ENCODE measurements at places on chromosomes 2 and 18.

DNA sequence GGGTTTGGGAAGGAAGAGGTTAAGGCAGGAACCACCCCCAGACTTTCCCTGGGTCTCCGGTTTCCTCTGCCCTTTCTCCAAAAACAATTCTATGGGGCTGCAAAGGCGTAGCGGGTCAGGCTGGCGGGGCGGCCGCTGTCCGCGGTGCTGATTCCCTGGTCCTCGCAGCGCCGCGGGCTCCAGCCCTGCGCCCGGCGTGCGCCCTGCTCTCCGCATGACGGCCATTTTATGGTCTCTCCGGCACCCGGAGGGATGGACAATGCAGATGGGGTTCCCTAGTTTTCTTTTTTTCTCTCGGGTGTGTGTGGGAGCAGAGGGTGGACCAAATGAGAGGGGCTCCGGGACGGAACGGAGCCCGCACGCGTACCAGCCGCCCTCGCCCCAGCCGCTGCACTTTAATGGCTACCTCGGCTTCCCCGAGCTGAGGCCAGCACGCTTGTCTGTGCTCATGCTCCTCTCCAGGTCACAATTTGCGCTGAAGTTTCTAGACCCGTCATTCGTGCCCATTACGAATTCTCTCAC lies 1.6 kb downstream of the ST8SIA3 start:
- DNase-seq: peak; percentile 19

GRCh38 chr2:70937866-70938585 lies 2.3 kb downstream of the ATP6V1B1 start:
- DNase-seq: no peak

GRCh38 chr18:51234117-51235008 lies 36.9 kb upstream of the MEX3C start:
- DNase-seq: peak; percentile 21

DNA sequence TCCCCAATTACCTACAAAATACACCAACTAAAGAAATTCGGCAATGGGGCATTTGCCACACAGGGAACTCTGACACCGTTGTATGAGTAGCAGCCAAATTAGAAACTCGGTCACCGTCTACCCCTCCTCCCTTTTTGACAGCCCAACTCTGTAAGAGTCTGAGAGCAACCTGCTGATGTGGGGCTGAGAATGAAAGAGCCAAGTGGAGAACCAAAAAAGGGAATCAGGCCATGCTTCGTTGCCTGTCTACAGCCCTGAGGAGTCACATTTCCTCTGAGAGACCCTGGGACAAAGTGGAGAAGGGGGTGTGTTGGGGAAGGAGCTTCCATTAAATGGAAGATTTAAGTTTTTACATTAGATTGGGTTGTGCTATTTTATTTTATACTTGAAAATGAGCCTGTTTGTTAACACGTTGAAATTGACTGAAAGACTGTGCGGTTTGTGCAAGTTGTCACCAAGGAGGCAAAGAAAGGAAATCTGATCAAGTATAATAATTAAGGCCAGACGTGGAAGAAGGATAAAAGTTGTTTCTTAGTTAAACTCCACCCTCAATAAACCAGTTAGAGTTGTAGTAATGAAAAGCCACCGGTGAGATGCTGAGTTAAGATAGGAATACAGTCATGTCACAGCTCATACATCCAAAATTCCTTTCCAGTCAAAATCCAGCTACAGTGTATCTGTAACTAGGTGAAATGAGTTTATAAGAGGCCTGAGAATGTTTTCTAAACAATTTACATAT lies 131.7 kb upstream of the CREB1 start:
- DNase-seq: no peak

GRCh38 chr2:66897691-66898150 lies 462.8 kb downstream of the MEIS1 start:
- no peak for DNase-seq

DNA sequence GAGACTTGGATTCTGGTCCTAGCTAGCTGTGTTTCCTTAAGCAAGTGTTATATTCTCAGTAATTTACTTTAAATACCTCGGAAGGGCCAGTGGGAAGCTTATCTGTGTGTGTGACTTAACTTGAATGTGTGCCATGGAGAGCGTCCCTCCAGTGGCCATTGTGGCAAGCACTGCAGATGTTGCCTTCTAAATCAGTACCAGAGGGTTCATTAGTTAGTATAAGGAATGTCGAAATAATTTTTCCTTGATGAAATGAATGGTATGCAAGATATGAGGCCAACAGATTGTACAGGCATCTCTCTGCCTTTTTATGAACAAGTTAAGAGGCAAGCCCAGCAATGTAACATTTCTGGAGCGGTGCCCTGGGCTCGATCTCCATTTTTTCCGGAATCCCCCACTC lies 52.0 kb downstream of the FBXO36 start:
- DNase-seq: no peak

- no peak for DNase-seq
Observed at GRCh38 chr2:234249034-234249735, 198.7 kb downstream of the SPP2 start.

- no peak for DNase-seq
Observed at GRCh38 chr2:66498289-66498975, 63.5 kb downstream of the MEIS1 start.

GRCh38 chr2:99488539-99489062 lies 1.2 kb downstream of the REV1 start:
- peak; percentile 31 for DNase-seq

- no peak for DNase-seq
Observed at GRCh38 chr18:55214534-55214933, 255.3 kb upstream of the CCDC68 start.

- no peak for DNase-seq
Observed at GRCh38 chr2:155872396-155872795, 460.1 kb downstream of the NR4A2 start.

DNA sequence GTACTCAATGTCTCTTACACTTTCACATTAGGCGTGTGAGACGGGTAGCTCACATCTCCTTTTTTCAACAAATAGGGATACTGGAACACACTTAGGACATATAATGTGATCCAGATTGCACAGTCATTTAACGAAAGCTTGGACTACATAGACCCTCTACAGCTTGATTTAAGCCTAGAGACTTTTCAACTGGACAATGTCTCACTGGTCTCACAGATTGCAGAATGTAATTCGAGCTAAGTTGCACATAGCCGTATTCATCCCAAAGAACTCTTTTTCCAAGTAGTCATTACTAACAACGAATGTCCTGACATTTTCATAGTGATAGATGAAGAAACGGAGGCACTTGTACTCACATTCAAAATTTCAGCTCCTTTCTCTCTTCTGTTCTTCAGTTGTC lies 612.1 kb downstream of the ZEB2 start:
- no peak for DNase-seq

DNA sequence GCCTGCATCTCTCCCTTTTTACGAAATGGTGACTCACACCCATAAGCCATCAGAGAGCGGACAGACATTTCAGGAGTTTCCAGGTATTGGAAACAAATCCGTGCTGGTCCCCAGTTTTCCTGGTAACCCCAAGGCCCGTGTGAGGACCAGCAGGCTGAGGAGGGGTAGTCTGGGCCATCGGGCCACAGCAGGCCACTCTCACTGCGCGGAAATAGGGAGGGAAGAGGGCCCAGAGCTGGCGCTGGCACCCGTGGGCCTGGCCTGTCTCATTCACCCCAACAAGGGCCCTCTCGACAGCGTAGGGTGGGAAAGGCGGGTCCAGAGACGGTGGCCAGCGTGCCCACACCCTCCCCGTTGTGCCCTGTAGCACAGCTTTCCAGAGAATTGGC lies 13.7 kb upstream of the FAHD2A start:
- no peak for DNase-seq

DNA sequence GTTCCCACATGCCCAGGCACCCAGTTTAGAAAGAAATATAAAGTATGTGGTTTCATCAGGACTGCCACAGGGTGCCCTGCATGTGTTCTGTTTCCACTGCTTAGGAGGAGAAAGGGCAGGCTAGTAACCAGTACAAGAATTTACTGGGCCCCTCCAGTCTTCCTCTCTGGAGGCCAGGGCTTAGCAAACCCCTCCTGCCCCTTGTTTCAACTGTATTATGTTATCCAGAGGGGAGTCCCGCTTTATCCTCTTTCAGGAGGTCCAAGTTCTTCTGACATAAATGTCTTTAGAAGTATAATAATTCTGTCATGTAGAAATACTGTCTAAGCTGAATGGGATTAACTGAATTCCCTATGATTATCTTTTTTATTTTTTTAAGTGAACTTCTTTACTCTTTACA lies 132.1 kb downstream of the WDSUB1 start:
- no peak for DNase-seq

GRCh38 chr18:69326094-69326493 lies 74.6 kb upstream of the DOK6 start:
- DNase-seq: no peak

- DNase-seq: no peak
Observed at GRCh38 chr2:135890835-135891234, 14.6 kb upstream of the MCM6 start.

DNA sequence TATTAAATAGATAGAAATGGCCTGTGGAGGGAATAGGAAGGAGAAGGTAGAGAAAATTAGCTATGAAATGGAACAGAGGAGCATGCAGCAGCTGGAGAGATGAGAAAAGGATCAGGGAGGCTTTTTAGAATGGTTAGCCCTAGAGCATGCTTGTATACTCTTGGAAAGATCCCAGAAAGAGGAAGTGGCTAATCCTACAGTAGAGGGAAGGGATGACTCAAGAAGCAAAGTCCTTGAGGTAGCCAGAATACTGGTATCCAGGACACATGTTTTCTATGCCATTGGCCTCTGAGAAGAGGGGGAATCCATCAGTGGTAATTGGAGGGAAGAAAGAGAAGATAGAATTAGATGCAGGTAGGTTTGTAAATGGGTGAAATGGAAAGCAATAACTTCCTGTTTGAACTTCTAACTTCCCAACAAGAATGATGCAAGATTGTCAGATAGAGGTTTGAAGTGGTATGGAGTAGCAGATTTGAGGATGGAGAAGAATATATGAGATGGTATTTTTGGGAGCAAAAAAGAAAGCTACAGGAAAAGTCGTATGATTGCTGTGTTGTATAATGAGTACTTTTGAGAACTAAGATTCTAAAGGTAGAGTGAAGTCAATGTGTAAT lies 17.1 kb upstream of the OSBPL6 start:
- no peak for DNase-seq

DNA sequence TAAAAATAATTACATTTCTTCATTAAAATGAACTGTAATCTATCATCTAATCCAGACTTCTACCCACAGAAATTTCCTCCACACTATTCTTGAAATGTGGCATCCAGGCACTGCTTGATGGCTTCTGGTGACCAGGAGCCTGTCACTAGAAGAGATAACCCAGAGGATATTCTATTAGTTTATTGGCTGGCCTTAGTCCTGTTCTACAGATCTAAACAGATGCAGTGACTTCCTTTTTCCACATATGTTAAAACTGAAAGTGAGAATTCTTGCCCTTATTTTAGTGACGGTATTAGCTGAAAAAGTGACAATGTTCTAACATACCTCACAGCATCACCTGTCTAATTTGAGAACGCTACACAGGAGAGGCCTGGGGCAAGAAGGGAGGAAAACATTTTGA lies 775.4 kb downstream of the TSN start:
- DNase-seq: no peak

- no peak for DNase-seq
Observed at GRCh38 chr2:238120463-238121298, 17.8 kb upstream of the KLHL30 start.

GRCh38 chr2:133452583-133452982 lies 115.7 kb downstream of the NCKAP5 start:
- no peak for DNase-seq

- no peak for DNase-seq
Observed at GRCh38 chr18:23032030-23032582, 99.0 kb downstream of the RBBP8 start.

DNA sequence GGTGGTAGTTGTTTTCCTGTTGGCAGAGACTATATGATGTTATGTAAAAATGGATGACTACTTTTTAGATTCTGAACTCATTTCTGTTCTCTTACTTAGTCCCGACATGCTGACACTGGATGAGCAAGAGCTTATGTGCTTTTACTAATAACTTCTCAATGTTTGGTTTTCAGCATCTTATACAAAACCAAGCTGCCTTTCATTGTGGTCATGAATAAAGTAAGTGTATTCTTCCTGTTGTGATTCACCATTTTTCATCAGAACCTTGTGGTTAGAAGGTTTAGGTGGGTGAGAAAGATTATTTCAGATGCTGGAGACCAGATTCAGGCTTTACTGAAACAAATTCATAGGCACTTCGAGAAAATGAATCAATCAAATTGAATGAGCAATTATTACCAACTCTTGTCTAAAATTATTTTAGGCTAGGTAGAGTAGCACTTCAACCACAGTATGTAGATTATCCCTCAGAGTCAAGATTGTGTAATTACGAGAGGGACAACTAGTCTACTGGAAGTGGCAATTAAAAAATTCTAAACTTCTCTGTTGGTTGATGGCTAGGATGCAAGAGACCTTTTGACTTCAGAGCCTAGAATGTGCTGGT lies 9.3 kb downstream of the GPN1 start:
- peak; percentile 89 for DNase-seq

- DNase-seq: no peak
Observed at GRCh38 chr2:220154304-220154703, 526.9 kb downstream of the SLC4A3 start.

- no peak for DNase-seq
Observed at GRCh38 chr2:80074321-80075070, 230.1 kb downstream of the LRRTM1 start.

- no peak for DNase-seq
Observed at GRCh38 chr2:130798472-130799218, 38.1 kb upstream of the ARHGEF4 start.

DNA sequence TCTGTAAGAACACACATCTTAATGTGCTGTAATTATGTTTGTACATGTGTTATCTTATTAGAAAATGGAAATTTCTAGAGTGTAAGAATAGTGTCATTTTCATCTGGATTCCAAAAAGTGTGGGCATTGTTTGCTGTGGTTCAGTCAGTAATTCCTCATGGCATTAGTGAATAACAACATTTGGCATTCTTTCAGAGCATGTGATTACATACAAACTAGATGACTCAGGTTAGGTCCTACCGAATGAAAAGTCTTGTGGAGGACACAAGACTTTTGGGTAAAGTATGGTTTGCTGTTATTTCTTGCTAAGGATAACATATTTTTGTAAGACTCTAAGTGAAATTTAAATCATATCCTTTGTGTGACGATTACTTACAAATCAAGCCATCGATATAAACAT lies 593.1 kb upstream of the NRXN1 start:
- no peak for DNase-seq

- no peak for DNase-seq
Observed at GRCh38 chr2:108910541-108911396, 78.3 kb downstream of the EDAR start.

- no peak for DNase-seq
Observed at GRCh38 chr2:239507576-239508258, 106.9 kb upstream of the HDAC4 start.

- DNase-seq: peak; percentile 14
Observed at GRCh38 chr2:152525277-152525838, 190.4 kb downstream of the FMNL2 start.

GRCh38 chr2:55153584-55154299 lies 78.4 kb downstream of the CLHC1 start:
- no peak for DNase-seq

Data from activated CD4-positive, alpha-beta T cell treated with anti-CD3 and anti-CD28 coated beads, Interleukin-10, Interleukin-2, amounts not matched to agents 100 ng/mL and 50 ng/mL, durations not matched to agents 16 hours and 8 hours (primary cell).